Ecto neural progenitor cell (in vitro differentiated cells): ENCODE measurements at places on chromosomes 4 and X.

DNA sequence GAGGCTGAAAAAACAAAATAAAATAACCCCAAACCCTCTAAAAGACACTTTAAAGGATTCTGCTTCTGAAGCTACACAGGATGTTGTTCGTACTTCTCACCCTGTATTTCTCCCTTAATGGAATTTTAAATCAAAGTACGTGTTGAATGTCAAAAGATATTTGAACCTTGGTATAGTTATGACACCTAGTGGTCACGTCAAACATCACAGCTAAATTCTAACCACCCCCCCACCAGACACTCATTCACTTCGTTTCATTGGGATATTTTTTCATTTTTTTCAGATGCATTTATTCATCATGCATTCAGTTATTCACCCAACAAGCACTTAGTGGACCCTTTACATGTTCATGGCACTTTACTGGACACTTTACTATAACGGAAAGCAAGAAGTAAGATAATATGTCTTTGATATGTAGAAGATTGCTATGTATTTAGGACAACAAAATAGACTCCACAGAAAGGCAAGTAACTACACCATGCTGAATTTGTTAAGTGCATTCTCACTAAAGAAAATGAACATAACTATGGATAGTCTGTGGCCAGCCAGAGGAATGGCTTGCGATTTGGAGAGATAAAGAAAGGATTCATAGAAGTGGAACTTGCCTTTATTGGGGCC is 62.5 kb upstream of the GPR174 start:
- DNase-seq = no peak

DNA sequence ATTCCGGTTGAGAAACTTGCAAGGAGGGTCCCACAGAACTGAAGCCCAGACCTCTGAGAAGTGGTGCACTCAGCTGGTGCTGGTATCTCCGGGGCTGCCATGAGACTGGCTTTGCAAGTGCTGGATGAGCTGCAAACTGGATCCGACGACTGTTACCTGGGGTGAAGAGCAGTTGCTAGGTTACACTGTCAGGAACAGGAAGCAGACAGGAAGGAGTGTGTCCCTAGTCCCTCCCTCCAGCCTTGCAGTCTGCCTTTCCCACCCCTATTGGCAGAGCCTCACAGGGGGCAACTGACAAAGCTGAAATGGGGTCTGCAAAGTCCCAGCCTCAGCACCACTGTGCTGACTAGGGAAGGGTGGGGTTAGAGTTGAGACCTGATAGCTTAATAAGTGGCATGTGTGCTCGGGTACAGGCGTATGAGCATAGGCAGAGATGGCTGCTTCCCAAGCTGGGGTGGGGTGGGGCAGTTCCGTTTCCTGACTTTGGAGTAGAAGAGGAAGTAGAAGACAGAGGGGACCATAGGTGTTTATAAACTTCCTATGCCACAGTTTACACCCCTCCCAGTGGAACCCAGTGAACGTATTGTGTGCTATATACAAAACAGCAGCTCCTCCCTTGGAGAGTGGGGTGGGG is 18.0 kb downstream of the PPEF1 start:
- DNase-seq = no peak

- DNase-seq = no peak
Measured at GRCh38 chr4:82906469-82906868, 5.9 kb downstream of the THAP9 start.

- no peak for DNase-seq
Measured at GRCh38 chr4:3651267-3651845, 114.8 kb upstream of the ADRA2C start.

GRCh38 chrX:120564925-120565324 is 4.2 kb upstream of the CUL4B start:
- no peak for DNase-seq

DNA sequence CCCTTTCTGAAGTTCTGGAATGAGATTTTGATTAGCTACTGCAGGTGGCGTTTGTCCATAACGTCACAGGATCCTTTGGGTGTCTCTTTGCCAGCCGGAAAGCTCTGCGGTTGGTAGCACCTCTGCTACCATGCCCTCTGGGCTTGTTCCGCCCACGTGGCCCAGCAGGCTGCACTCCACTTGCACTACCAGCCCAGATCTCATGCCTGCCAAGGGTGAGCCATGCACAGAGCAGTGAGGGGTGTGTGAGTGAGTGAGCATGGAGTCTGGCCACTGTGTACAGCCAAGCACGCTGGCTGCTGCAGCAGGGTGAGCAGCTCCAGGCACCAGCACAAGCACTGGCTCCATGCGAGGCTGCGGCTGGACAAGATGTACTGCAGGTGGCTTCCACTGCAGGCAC is 6.6 kb upstream of the HNRNPD start:
- no peak for DNase-seq

DNA sequence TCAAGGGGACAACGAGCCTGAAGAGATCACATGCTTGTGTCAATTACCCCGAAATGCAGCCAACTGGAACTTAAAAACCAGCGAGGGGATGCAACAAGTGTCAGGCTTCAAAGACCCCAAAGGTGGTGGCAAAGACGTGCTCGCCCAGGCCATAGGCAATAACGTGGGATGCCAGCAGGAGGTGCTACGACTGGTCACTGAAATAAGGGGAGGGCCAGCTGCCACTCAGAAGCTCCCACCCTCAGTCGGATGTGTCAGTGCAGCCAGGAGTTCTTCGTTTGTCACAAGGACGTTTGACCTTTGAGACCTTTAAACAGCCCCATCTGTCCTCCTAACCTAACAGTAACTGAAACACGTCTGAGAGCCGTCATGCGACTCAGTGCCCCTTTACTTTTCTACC is 556.8 kb upstream of the PCDH10 start:
- DNase-seq = no peak

DNA sequence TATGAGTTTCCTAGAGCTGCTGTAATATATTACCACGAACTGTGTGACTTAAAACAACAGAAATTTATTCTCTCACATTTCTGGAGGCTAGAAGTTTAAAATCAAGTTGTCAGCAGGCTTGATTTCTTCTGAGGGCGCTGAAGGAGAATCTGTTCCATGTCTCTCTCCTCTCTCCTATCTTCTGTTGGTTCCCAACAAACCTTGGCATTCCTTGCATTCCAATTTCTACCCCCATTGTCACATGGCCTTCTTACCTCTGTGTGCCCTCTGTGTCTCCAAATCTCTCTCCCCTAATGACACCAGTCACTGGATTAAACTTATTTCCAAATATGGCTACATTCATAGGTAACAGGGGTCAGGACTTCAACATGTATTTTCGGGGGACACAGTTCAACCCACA is 672.7 kb downstream of the RPA4 start:
- DNase-seq = no peak

DNA sequence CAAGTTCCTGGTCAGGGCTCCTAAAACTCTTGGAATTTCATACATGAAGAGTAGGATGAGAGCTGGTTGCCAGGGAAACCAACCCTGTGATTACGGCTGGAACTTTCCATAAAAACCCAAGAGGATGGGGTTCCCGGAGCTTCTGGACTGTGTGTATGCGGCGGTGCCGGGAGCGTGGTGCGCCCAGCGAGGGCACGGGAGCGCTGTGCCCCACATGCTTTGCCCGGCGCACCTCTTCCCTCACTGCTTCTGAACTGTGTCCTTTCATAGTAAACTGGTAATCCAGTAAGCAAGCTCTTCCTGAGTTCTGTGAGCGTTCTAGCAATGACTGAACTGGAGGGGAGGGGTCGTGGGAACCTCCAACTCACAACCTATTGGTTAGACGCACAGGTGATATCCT is 152.6 kb downstream of the AFAP1 start:
- no peak for DNase-seq

GRCh38 chr4:174926958-174927357 is 8.8 kb downstream of the ADAM29 start:
- DNase-seq = no peak

DNA sequence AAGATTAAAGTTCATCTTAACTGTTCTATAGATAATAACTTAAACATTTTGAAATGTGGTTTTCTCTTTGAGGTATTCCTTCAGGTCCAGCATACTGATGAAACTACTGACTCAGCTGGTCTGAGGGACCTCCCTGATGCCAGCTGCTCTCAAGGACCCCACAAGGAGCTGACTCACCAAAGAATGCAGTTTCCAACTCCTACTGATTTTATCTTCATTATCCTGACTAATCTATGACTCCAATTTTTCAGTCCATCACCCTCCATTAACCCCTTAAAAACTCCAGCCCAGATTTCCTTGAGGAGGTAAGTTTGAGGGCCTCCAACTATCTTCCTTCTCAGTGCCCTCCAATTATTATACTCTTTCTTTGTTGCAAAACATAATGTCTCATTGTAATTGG is 1.4 kb upstream of the UGT2B4 start:
- no peak for DNase-seq

GRCh38 chr4:15451866-15452765 is 17.6 kb upstream of the CC2D2A start:
- DNase-seq = no peak

GRCh38 chr4:126779436-126780166 is 853.2 kb upstream of the INTU start:
- DNase-seq = no peak

GRCh38 chr4:147799986-147800555 is 68.2 kb downstream of the ARHGAP10 start:
- no peak for DNase-seq

DNA sequence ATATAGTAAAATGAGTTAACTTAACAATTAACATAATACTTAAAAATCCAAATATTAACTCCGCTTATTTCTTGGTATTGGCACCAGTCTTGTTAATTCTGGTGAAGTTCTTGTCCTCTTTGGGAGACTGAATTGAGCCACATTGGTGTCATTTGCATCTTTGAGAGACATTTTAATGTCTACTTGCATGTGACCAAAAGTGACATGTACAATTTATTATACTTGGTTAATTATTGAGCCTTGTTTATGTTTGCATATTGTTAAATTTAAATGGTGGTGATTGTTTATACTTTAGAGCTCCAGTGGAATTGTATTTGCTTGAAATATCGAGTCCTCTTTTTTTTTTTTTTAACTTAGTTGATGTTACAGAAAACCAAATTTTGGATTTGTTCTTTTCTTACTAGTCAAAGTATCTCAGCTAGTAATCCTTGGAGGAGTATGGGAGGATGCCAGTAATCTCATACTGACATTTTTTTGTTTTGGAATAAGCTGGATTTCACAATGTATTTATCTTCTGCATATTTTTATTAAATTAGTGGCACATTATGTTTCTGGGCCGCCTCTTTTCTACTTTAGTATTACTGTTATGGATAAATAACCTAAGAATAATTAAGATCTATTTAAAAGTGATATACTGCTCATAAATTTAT is 3.9 kb downstream of the SPCS3 start:
- DNase-seq = no peak

- DNase-seq = peak; percentile 90
Measured at GRCh38 chr4:110620691-110621327, 2.1 kb downstream of the PITX2 start.

GRCh38 chrX:117989512-117989911 is 127.1 kb downstream of the KLHL13 start:
- DNase-seq = no peak

DNA sequence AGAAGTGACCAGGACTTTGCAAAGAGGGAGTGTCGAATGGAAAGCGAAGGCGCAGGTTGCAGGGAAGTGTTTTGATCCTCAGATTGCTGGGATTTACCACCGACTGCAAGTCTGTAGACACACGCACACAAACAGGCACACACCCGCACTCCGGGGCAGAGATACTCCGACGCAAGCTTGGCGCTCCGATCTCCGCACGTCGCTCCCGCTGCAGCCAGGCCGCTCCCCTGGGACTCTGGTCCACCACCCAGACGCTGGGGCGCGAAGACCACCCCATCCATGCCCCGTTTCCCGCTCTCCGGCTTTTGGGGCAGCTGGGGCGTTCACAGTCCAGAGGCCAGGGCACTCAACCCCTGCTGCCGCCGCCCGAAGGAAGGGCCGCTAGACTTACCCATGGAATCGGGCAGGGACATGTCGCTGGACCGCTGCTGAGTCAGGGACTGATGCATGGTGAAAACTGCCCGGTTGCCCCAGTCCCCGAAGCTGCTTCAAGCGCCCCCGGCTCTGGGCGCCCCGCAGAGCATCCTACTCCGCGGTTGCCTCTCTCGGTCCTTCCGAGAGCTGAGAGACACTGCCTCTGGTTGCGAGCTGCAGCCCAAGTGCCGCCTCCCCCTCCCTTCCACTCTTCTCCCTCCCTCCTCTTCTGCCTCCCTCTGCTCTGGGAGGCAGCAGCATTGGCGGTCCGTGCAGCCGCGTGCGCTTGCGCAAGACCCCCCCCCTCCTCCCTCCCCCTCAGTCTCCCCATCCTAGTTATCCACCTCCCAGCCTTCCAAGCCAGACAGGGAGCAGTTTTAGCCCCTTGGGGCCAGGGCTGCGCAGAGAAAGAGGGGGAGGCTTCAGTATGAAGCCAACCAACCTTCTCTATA is at the start of gene TMEM255A:
TSS of gene TMEM255A (minus strand) at position 601 of the 866 bp plus-strand sequence. CDS start at position 449, 152 bp downstream.
- DNase-seq = peak; percentile 62

DNA sequence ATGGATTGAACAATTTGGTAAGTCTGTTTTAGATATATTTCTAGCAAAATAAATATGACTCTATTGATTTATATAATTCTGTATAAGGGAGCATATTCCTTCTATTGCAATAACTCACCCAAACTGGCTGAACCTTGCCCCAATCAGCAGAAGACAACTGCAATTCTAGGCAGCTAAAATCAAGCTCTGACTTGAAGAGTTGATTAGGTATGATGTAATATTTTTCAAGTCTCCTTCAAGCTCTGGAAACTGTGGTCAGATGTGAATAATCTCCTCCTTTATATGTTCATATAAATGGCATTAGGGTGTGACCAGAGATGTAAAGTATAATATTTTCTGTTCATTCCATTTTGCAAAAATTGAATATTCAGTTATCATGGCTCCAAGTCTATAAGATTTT is 8.2 kb downstream of the RASSF6 start:
- no peak for DNase-seq

DNA sequence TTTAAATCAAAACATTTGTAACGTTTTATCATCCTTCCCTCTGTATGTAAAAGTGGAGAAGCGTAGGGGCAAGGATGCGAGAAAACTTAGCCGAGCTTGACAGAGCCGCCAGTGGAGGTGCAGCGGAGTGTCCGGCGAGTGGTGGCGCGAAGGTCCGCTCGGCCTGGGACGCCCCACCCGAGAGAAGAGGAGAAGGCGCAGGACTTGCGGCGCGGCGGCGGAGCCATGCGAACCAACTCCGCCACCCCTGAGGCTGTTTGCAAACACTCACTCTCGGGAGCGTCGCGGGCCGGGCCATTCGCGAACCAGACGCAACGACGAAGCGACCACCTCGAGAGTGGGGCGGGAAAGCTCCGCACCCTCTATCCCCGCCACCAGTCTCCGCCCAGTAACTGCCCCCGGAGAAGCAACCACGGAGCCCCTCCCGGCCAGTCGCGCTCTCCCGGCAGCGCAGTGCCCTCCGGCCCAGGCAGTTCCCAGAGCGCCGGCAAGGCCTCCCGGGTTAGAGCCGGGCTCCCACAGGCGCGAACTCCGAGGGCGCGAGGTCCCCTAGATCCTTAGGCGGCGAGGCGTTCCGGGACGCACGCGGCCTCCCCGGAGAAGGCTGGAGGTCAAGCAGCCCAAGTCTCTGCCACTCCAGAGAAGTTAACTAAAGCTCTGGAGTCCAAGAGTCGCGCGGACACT is 2.3 kb upstream of the MAB21L2 start:
- peak; percentile 74 for DNase-seq

DNA sequence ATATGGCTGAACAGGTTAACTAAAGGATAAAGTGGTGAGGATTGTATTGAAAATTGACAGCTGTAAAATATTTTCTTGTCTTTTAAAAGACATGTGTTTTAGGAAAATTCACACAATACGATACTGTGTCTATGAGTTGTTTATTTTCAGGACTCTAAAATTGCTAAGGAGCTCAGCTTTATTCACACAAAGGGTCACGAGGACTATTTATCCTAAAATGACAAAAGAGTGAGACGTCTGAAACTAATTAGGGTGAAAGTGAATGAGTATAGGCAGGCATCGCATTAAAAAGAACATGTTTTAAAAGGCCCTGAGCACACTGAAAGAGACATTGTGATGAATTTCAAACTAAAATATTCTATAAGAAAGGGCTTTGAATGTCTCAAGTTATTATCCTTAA is 304.7 kb downstream of the SH2D1A start:
- no peak for DNase-seq
